Memory B cell (primary cell): ENCODE measurements at places on chromosomes 6 and 20.

DNA sequence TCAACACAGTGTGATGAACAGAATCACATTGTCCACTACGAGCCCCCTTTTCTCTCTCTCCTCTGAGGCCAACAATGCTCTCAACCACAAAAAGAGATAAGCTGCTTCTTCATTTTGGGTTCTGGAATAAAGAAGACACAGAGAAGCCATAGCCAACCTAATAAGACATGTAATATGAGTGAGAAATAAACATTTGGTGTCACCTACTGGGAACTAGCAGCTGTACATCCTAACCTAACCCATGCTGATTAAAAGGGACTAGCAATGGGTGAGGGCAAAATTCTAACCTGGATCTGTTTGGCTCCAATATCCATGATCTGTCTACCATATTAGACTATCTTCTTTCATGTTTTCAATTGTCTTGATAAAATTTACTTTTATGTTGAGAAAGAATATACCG is 369.1 kb upstream of the MARCKS start:
- no peak for DNase-seq

DNA sequence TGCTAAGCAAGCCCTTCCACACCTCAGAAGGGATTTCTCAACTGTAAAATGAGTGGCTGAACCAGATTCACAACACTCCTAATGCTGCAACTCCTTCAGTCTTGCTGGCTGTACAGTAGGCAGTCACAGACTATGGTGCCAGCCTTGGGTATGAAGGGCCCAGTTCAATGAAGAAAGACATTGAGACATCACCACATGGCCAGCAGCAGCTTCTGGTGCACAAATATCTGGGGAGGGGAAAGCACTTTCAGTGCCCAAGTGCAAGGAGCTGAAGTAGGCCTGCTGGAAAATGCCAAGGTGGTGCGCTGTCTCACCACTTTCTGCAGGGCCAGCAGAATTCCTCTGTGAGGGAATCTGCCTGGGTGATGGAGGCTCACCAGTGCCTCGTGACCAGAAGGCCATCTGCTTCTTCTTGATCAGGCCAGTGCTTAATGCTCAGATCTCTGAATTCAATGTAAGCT is 1.8 kb downstream of the PLA2G7 start:
- no peak for DNase-seq

- no peak for DNase-seq
These were observed 22.4 kb downstream of the TRMT6 start for GRCh38 chr20:5927749-5928462.

DNA sequence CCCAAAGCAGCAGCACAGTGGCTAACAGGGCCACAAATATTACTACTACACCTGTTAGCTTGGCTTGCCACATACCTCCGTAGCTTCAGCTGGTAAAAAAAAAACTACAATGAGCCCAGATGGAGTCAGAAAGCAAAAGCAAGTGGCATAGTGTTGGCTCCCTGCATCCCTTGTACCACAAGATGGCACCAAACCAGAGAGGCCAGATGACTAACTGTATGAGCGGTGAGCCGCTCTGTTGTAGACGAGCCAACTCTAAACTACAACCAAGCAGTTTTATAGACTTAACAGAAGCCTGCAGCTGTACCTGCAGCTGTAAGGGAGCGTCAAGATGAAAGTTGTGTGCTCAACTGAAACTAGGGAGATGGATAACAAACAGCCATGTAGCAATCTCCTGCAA is 84.5 kb upstream of the MCHR2 start:
- no peak for DNase-seq

- DNase-seq = no peak
These were observed 51.6 kb downstream of the RFX6 start for GRCh38 chr6:116928677-116929076.

- no peak for DNase-seq
These were observed 88.4 kb downstream of the DHX35 start for GRCh38 chr20:39050555-39050902.

DNA sequence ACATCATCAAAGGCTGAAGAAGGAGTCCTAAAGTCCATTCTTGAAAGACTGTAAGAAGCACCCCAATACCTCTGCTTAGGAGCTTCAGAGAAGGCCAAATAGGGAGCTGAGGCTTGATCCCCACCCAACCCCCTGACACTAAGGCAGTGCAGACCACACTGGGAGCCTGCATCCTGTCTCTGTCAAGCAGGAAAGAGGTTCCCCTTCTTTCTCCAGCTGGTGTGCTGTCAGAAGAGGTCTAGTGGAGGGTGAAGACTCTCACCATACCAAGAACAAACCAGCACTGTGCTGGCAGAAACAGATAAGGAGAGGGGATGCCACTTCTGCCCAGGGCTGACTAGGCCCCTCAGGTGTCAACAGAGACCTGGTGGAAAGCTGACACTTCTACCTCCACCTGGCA is 19.9 kb downstream of the GZF1 start:
- DNase-seq = no peak

- DNase-seq = no peak
These were observed 189.3 kb downstream of the TSHZ2 start for GRCh38 chr20:53161473-53161872.

DNA sequence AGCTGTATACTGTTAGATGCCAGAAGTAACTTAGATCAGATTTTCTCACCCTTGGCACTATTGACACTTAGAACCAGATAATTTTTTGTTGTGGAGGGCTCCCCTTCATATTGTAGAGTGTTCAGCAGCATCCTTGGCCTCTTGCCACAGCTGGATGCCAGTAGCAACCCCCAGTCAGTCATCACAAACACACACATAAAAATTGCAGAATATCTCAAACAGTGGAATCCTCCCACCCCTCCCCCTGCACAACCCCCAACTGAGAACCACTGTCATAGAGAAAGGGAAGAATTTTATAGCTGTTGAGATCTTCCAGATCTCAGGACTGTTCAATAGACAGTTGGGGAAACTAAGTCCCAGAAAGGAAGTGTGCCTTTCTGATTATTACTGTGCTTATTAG is 81.2 kb upstream of the VSTM2L start:
- DNase-seq = no peak

DNA sequence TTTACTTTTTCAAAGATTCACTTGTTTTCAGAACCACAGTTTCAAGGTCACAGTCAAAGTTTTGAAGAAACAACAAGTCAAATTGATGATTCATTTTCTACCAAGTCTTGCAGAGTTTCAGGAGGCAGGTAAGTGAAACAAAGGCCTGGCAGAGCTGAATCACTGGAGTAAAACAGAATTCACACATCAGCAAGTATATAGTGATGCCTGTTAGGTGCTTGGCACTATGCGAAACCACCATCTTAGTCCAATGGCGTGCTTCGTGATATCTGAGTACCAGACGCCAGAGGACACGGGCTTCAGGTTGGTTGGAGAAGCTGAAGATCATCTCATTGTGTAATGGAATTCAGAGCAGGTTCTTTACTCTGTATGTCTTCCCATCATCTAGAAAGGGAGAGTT is 75.9 kb downstream of the RTN4IP1 start:
- no peak for DNase-seq

DNA sequence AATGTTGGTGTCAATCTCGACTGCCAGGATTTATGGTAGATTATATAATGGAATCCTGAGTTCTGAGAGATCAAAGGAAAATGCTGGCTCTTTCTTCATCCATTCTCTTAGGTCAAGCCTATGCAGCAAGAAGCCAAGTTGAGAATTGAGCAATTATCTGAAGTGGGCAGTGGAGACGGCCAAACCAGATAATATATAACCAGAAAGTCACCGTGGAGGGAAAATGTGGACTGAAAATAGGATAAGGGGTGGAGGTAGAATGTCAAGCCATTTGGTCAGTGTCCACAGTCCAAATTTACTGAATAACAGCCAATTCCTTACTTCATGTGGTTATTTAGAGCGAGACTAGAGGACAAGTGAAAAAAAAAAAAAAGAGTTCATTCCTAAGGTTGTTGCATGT is 107.8 kb upstream of the ESR1 start:
- DNase-seq = no peak

DNA sequence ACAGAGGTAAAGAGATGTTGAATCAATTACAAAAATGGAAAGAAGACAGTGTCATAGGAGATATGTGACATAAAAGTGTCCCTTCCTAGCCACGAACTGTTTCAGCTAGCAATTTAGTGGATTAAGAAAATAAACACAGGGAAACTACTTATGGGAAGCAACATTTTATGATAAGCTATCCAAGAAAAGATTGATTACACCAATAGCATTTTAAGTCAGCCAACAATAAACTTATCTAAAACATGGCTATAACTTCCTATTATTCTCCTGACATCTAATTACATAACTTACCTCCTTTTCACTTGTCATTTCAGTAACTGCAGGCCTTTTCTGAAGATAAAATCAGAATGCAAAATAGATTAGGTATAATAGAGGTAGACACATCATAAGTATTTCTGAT is 111.4 kb downstream of the PTPRK start:
- no peak for DNase-seq

GRCh38 chr20:15710636-15711035 is 862.6 kb downstream of the KIF16B start:
- no peak for DNase-seq

DNA sequence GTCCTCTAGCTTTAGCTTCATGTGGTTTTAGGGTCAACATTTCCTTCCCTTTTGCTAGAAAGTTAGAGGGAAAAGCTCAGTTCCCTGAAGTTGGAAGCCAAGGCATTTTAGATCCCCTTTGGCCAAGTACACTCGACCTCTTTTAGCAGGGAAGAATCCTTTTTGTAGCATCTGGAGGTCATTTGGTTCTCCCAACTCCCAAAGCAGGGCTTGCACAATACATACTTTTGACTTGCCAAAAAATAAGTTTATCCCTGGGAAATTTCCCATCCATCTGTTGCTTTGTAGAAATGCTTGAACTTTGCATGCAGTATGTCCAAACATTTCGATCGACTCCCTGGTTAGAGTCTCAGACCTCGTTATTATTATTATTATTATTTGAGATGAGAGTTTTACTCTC is 4.6 kb upstream of the EDEM2 start:
- no peak for DNase-seq

DNA sequence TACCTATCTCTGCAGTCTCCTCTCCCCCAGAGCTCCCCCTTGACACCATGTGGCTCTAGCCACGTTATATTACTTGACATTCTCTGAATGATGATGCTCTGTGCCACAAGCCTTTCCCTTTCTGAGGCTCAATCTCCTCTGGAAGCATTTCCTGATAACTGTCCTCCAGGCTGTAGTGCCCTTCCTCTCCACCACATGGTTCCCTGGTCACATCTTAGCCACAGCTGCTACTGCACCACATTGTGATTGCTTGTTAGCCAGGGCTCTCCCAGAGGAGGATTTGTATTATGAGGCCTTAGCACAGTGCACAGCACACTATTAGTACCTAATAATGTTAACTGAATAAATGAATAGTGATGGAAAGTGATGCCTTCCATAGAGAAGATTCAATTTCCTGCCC is 63.9 kb upstream of the RCAN2 start:
- no peak for DNase-seq

DNA sequence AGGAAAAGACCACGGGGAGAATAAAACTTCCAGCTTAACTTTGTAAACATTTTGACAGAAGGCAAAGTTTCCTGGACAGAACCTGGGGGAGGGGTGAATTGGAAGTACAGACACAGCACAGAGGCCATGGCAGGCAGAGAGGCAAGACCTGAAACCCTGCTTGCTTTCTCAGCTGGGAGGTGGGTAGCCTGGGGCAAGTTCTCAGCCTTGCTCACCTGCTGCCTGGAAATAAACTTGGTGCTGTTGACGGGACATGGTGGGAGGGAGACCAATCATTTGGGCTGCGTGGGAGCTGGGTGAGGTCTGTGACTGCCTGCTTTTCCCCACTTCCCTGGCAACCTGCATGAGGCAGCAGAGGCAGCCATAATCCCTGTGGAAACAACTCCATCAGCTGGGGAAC is 221.3 kb downstream of the MOXD1 start:
- no peak for DNase-seq

GRCh38 chr6:80438772-80439171 is 332.3 kb downstream of the BCKDHB start:
- DNase-seq = no peak

DNA sequence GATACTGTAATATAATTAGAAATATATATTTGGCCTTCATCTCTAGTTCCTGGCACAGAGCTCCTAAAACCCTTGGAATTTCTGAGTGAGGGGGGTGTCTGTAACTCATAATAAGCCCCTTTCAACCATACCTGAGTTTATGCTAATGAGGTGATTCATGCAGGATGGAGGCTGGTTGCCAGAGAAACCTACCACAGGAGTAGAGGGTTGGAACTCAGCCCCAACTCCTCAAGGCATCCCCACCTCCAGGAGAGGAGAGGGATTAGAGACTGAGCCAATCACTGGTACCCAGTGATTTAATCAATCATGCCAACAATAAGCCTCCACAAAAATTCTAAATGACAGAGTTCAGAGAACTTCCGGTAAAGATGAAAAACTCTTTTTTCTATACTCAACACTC is 17.5 kb downstream of the UQCC1 start:
- no peak for DNase-seq

GRCh38 chr6:56387621-56388414 is 140.4 kb upstream of the COL21A1 start:
- no peak for DNase-seq

- no peak for DNase-seq
These were observed 2.0 kb downstream of the TRAM2 start for GRCh38 chr6:52574709-52575501.

DNA sequence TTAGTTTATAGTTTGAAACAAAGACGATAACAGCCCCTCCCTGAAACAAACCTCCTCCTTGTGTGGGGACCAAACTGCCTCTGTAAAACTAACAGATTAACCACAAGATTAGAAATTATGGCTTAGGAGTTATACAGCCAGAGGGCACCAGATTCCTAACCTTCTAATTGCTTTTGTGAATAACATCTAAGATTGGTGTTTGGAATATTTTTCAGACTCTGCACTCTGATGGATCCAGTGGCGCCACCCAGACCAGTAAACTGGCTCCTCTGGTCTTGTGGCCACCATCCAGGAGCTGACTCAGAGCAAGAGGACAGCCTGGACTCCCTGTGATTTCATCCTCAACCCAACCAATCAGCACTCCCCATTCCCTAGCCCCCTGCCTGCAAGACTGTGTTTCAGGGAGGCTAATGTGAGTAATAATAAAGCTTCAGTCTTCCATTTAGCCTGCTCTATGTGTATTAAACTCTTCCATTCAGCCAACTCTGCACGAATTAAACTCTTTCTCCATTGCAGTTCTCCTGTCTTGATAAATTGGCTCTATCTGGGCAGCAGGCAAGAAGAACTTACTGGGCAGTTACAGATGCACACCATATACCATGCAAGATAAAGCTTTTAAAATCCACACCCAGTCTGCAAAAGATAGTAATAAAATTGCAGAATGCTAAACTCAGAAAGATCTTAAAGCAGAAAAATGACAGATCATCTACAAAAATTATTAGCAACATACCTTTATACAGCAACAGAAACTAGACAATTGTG is 58.5 kb upstream of the SLC22A16 start:
- no peak for DNase-seq

GRCh38 chr20:62388839-62389600 is 2.1 kb downstream of the RPS21 start:
- no peak for DNase-seq

DNA sequence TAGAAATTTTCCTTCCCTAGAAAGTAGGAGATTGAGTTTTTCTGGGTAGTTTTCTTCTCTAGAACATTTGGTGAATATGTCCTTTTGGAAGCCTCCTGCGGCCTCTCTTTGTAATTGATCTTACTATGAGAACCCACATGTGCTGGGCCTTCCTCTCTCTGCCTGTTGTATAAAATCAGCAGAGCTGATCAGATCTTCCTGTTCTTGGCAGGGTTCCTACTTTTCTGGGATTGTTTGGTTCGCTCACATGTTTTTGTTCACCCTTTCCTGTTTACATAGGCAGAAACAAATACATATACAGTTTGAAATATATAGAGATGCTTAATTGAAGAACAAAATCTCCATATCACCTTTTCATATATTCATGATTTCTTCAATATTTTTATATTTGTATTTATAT is 57.8 kb downstream of the IL22RA2 start:
- DNase-seq = no peak
